ENCODE measurements at places on chromosomes 11 and 22. TPM values are rescaled to one million over a fixed set of nuclear protein-coding genes. Genes with fewer than 3 reads are reported as not detected.

The F2 gene
- total RNA-seq = 0.26 TPM

The HEPN1 gene
- not detected for total RNA-seq

The PAMR1 gene
- total RNA-seq = not detected

The DCDC1 gene
- total RNA-seq = 0.12 TPM

The DGCR6L gene
- 50.7 TPM for total RNA-seq

The UCP3 gene
- 6.6 TPM for total RNA-seq

The AIFM3 gene
- 1.2 TPM for total RNA-seq

DNA sequence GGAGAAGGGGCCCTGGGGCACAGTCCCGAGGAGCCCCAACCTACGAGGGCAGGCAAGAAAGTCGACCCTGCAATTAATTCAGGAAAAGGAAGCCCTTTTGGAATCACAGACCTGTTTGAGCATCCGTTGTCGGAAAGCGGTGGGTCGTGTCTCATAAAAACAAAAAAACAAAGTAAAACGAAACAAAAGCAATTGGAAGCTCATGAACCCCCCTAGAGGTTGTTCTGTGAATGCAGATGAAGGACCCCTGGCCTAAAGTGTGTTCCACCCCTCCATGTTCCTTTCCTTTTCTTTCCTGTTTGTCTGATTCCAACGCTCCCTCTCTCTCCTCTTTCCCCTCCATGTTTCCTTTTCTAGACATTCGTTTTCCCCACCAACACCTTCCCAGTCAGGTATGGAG lies 203.7 kb downstream of the GRIK4 start:
- DNase-seq = no peak
- no peak overlapping the region for H3K27ac ChIP-seq
- no peak overlapping the region for H3K4me3 ChIP-seq

DNA sequence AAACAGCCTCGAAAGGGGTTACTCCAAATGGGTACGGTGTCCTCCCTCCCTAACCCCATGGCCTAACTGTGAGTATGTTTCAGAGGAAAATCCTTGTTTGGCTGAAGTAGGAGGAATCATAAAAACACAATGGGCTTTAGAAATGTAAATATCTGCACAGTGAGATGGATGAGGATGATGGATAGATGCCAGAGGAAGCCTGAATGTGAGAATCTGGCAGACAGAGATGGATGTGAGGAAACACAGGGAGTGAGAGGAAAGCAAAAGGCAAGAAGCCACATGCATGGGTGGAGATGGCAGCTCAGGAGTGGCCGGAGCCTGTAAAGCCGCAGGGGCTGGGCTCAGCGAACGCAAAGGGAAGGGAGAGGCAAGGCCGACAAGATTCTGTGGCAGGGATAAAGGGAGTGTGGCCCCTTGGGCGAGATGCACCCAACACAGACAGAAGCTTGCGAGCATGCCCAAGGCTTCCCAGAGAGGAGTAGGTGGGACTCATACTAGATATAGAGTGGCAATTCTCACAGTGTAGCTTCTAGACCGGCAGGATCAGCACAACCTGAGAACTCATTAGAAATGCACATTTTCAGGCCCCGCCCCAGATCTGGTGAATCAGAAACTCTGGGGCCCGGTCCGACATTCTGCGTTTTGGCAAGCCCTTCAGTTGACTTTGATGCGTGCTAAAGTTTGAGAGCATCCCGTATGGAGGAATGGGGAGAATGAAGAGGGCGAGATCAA lies 237.3 kb upstream of the CADM1 start:
- no peaks in the 10 kb centered on the region for H3K36me3 ChIP-seq
- H3K4me3 ChIP-seq = no peak overlapping the region
- H3K27ac ChIP-seq = no peak overlapping the region
- no peaks in the 10 kb centered on the region for H3K4me1 ChIP-seq
- H3K27me3 ChIP-seq = no peaks in the 10 kb centered on the region
- DNase-seq = no peak

DNA sequence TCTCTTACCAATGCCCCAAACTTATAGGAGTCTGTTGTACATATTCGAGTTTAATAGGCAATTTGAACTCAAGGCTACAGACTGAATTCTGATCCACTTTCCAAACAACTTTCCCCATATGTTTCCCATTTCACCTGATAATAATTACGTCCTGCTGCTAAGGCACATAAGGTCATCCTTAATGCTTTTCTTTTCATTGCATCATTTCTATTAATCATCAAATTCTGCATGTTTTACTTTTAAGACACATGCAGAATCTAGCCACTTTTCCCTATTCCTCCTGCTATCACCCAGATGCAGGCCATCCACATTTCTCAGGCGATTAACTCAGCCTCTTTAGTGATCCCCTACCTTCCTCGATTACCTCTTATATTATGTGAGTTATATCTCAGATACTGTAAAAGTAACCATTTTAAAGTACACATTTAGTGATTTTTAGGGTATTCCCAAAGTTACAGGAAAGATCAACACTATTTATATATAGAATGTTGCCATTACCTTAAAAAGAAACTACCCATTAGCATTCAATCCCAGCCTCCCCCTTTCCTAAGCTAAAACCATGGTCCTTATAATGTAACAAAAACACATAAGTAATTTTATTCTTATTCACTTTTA lies 14.9 kb downstream of the XKR3 start:
- H3K4me1 ChIP-seq = peaks cover 10% of the 10 kb centered on the region
- no peak overlapping the region for H3K27ac ChIP-seq
- H3K27me3 ChIP-seq = no peaks in the 10 kb centered on the region
- no peak overlapping the region for H3K4me3 ChIP-seq

DNA sequence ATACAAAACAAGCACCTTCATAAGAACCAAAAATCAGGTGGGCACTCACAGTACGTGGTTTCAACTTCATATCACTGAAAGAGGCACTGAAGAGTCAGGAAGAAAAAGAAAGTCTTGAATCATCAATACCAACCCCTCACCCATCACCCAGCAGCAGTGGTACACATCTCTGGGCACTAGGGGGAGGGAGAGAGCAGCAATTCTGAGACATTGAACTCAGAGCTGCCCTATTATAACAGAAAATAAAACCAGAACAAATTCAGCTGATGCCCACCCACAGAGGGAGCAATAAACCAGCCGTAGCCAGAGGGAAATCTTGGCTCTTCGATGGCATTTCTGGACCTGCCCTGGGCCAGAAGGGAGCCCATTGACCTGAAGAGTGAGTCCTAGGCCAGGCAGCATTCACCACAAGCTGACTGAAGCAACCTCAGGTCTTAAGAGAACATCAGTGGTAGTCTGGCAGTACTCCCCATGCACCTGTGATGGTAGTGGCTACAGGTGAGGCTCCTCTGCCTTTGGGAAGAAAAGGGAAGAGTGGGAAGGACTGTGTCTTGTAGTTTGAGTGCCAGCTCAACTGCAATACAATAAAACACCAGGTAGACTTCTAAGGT lies 42.2 kb upstream of the FAM181B start:
- no peak for DNase-seq
- H3K4me1 ChIP-seq = no peaks in the 10 kb centered on the region
- no peak overlapping the region for H3K4me3 ChIP-seq
- H3K27me3 ChIP-seq = peaks cover 4% of the 10 kb centered on the region

DNA sequence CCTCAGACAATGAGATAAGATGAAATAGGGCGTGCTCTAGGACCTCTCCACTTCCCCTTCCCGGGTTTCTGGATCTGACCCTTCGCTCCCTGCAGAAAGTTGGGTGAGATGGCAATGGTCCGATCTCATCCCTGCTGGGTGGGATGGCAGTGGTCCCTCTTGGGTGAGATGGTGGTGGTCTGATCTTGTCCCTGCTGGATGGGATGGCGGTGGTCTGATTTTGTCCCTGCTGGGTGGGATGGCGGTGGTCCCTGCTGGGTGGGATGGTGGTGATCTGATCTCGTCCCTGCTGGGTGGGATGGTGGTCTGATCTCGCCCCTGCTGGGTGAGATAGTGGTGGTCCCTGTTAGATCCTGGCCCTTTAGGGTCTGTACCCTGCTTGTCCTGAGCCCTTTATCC lies 21.3 kb downstream of the ST14 start:
- H3K4me1 ChIP-seq = no peaks in the 10 kb centered on the region
- H3K4me3 ChIP-seq = no peak overlapping the region
- no peaks in the 10 kb centered on the region for H3K36me3 ChIP-seq
- no peak for DNase-seq

Measured in T-cell (primary cell).